ENCODE measurements at places on chromosomes 11 and 22.

GRCh38 chr11:1773131-1773993, 9.6 kb upstream of the CTSD start:
- DNase-seq: no peak

GRCh38 chr11:5507177-5507932, 2.4 kb downstream of the UBQLN3 start:
- no peak for DNase-seq

DNA sequence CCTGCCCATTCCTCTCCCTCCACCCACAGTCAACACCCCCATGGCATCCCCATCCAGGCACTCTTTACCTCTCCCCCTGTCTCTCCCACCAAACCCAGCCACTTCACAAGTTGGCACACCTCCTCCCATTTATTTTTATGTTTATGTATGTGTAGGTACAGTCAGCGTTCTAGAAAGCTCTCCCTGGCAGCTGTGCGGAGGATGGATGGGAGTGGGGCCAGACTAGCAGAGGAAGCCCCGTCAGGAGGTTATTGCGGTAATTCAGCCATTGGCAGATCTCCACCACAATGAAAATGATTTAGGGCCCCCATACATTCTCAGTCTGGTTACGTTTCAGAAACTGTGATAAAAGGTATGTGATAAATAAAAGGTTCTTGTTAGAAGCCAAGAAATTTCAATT, 51.3 kb downstream of the BTG4 start:
- DNase-seq: no peak

DNA sequence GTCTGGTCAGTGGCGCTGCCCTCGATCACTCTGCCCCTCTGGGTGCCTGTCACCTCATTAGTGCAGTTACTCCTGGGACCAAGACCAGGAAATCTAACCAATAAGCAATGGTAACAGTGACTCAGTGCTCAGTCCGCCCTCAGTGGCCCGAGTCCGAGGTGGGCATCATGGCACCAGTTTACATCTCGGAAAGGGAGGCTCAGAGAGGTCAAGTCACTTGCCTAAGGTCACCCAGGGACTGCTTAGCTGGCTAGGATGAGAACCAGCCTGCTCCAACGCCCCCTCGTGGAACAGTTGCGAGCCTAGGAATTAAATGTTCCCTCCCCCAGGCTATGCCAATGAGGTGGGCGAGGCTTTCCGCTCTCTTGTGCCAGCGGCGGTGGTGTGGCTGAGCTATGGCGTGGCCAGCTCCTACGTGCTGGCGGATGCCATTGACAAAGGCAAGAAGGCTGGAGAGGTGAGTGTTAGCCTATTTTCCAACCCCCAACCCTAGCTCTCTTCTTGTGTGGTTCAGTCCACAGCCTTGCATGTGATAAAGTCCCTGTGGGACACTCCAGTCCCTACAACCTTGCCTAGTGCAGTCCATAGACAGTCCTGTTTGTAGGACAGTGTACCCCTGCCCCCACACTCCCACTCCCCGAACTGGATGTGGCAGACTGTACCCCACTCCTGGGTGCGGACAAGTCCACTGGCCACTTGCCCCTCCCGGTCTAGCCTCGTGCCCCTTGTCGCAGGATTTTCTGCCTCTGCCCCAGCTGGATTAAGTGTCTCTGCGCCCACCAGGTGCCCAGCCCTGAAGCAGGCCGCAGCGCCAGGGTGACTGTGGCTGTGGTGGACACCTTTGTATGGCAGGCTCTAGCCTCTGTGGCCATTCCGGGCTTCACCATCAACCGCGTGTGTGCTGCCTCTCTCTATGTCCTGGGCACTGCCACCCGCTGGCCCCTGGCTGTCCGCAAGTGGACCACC, 1.1 kb downstream of the MTFP1 start:
- DNase-seq: peak; percentile 73

DNA sequence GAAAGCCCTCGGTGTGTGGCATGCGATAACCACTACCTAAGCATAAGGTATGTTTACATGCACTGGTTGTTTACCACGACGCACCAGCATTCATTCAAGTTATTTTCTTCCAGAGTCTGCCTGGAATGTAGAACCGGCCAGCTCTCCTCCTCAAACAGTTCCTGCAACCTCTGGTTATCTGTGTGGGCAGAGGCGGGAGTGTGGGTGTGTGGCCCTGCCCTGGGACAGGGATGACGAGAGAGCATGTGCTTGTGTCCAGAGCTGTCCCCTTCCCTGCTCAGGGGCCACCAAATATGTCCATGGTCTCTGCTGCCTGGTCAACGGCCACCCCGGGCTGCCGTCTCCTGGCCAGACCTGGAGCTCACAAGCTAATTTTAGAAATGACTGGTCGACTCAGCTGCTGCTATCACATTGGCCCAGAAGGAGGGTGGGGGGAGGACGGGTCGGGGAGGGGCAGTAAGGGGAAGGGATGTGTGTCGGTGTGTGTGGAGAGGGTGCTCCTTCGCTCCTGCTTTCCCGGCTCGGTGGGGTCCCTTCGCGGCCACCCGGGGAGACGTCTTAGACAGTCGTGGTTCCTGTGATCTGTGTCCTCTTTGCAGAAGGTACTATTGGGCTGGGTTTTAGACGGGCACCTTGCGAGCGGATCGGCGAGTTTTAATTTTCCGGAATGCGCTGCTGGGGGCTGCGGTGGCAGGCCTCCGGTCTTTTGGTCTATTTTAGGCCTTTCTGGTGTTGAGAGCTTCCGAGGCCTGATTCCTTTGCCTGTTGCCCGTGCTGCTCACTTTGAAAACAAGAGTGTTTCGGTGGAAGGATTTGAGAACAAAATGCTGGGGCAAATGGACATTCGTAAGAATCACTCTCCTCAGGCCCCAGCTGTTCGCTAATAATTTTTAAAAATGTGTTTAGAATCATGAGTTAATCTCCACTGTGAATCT, at the start of gene MYO18B:
Gene MYO18B, plus strand, starts transcription at position 497 of the 935 bp plus-strand sequence. CDS start 18,905 bp downstream, outside the sequence.
- no peak for DNase-seq
